Subcutaneous preadipocyte (primary cell): ENCODE measurements at places on chromosomes 4 and X. TPM values are rescaled to one million over a fixed set of nuclear protein-coding genes. Genes with fewer than 3 reads are reported as not detected.

ZNF157 gene
- not detected in 2 replicates for total RNA-seq

HHIP gene
- total RNA-seq = 0.37 and 4.5 TPM in 2 replicates

MAGEE2 gene
- total RNA-seq = not detected in 2 replicates

TMPRSS11F gene
- total RNA-seq = not detected in 2 replicates

CT45A2 gene
- total RNA-seq = not detected in 2 replicates

STS gene
- 6.6 and 7.2 TPM in 2 replicates for total RNA-seq

PGRMC1 gene
- 156 and 207 TPM in 2 replicates for total RNA-seq

HSFX3 gene
- not detected in 2 replicates for total RNA-seq

SYP gene
- total RNA-seq = 0.20 and 0.37 TPM in 2 replicates

LRCH2 gene
- 4.3 and 4.8 TPM in 2 replicates for total RNA-seq

SPANXB1 gene
- not detected in 2 replicates for total RNA-seq

CLDN22 gene
- total RNA-seq = under 0.01 TPM in 1 of 2 replicates, not detected in the other

ASB11 gene
- total RNA-seq = not detected in 2 replicates

TET2 gene
- total RNA-seq = 9.6 and 15.4 TPM in 2 replicates

EGF gene
- 0.20 and 0.73 TPM in 2 replicates for total RNA-seq

FAM241A gene
- total RNA-seq = 4.8 and 6.6 TPM in 2 replicates

NKRF gene
- 5.5 and 8.8 TPM in 2 replicates for total RNA-seq

ETDA gene
- total RNA-seq = not detected in 2 replicates

CTAG1B gene
- not detected in 2 replicates for total RNA-seq

GLOD5 gene
- not detected in 2 replicates for total RNA-seq

TGIF2LX gene
- total RNA-seq = not detected in 2 replicates

CDK16 gene
- 92.1 and 97.0 TPM in 2 replicates for total RNA-seq

TMEM156 gene
- 0.20 TPM in 1 of 2 replicates, not detected in the other for total RNA-seq

UGT2A1 gene
- total RNA-seq = not detected in 2 replicates

VCX2 gene
- not detected in 2 replicates for total RNA-seq

BMX gene
- total RNA-seq = not detected in 2 replicates

TSPAN7 gene
- total RNA-seq = 0.37 TPM in 1 of 2 replicates, not detected in the other

HSFX4 gene
- not detected in 2 replicates for total RNA-seq

PLP1 gene
- total RNA-seq = 1.1 and 1.2 TPM in 2 replicates

SLC6A14 gene
- not detected in 2 replicates for total RNA-seq

ERVMER34-1 gene
- total RNA-seq = 0.20 and 0.73 TPM in 2 replicates

RFC1 gene
- total RNA-seq = 37.8 and 57.1 TPM in 2 replicates

MSANTD1 gene
- total RNA-seq = 0.37 and 0.39 TPM in 2 replicates

ANK2 gene
- 63.3 and 150 TPM in 2 replicates for total RNA-seq
